ENCODE measurements at places on chromosomes 7 and 10. TPM values are rescaled to one million over a fixed set of nuclear protein-coding genes. Genes with fewer than 3 reads are reported as not detected.

The C10orf105 gene
- total RNA-seq = not detected

The LLCFC1 gene
- total RNA-seq = not detected

The RTKN2 gene
- 0.58 TPM for total RNA-seq

The MKI67 gene
- 73.1 TPM for total RNA-seq

The NEUROG3 gene
- total RNA-seq = not detected

All from A549 treated with RU486 at 1 μM for 4 hours (cell line).